ENCODE measurements at places on chromosomes 2 and 18. TPM values are rescaled to one million over a fixed set of nuclear protein-coding genes. Genes with fewer than 3 reads are reported as not detected.

Gene LYPD1
- total RNA-seq: not detected

DNA sequence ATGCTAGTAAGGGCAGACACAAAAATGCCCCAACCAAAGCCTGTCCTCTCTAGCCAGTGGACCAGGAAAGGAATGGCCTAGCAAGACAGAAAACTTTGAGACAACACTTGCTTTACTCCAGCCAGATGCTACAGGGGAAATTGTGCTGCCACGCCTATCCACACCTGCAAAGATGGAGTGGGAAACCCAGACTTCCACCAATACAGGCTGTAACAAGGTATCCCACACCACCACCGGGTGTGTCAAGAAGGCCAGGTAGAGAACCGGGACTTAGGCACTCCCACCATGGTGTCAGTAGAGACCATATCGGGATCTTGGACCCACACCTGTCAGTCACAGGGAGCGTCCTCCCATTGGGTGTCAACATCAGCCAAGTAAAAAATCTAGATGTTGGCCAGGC lies 16.2 kb upstream of the ESPNL start:
- no peak for DNase-seq

DNA sequence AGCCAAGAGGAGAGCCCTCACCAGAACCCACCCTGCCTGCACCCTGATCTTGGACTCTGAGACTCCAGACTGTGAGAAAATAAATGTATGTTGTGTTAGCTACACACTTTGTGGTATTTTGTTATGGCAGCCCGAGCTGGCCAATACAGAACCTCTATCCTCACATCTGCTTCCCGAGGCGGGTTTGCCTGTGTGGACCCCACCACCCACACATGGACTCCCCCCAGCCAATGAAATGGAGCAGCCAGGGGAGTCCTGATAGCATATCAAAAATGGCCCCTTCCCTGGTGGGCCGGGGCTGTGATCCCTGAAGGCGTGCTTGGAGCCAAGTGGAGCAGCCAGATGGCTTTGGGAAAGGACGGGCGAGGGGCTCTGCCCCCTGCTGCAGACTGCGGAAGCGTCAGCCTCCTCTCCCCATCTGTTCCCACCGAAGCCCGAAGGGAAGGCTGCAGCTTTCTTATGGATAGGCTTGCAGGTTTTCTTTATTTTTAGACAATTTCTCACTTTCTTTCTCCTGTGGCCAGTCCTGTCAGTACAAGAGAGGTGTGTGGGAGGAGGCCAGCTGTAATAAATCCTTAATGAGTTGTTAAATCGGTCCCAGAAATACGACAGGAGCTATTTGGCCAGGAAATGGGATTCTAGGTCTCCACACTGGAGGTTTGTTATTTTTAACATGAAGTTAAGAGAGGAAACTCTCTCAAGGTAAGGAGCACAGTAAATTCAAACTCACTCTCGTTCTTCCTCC lies 34.4 kb downstream of the TEX51 start:
- DNase-seq: no peak

Gene DSG1
- total RNA-seq: not detected

- DNase-seq: no peak
These were observed 59.3 kb upstream of the MAP4K4 start for GRCh38 chr2:101638181-101638711.

Gene PDIA6
- 109 TPM for total RNA-seq

Gene CTLA4
- total RNA-seq: 0.54 TPM

DNA sequence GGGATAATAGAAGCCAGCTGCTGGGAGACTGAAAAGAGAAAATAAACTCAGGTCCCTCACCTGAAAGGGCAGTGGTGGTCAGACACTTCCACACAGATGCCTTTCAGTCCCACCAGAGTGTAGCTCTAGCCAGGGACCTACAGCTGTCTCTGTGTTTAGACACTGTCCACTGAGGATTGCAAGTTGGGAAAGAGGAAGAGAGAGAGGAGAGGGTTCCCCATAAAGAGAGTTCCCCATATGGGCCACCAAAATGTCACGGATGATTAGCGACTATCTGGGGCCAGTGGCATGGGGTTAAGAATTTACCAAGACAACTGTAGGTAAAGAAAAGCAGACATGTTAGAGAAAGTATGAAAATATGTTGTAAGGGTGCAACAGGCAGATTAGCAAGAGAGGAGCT lies 36.7 kb upstream of the SKA1 start:
- DNase-seq: no peak

DNA sequence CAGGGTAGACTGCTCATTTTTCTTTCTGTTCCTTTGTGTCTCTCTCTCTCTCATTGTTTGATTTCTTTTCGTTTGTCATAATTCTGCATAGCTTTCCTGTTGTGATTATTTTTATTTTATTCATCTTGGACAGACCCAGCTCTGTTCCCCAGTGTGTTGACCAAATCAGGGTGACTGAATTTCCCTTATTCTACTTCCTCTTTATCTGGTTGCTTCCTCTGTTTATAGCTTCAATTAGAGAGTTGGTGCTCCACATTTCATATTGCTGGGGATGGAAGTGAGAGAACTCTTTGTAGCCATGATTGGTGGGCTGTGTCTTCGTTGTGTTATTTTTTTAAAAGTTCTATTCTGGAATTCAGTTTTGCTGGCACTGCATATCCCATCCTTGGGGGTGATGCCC lies 19.1 kb downstream of the PROKR1 start:
- no peak for DNase-seq

GRCh38 chr2:43313642-43314017 lies 87.2 kb upstream of the ZFP36L2 start:
- DNase-seq: no peak

Gene SERPINB4
- not detected for total RNA-seq

DNA sequence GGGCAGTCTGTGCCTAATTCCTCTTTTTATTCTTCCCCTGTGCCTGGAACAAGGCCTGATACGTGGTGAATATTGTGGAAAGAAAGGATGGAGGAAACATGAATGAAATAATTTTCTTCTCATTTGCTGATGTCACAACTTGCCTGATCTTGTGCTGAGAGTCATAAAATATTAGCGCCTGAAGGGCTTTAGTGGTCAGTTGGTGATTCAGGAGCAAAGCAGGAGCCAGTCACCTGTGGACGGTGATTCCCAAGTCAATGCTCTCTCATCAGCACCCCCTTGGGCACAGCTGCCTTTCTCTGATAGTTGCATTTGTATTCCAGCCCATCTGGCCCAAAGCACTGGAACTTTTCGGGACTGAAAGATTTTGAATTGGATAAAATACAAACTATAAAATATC lies 502.6 kb upstream of the RAB12 start:
- DNase-seq: no peak

Gene OSBPL1A
- 0.81 TPM for total RNA-seq

Gene NFATC1
- total RNA-seq: 52.6 TPM

- no peak for DNase-seq
These were observed 159.8 kb downstream of the ZNF385B start for GRCh38 chr2:179701524-179702110.

Gene COLEC11
- total RNA-seq: not detected

Gene DARS1
- 96.3 TPM for total RNA-seq

DNA sequence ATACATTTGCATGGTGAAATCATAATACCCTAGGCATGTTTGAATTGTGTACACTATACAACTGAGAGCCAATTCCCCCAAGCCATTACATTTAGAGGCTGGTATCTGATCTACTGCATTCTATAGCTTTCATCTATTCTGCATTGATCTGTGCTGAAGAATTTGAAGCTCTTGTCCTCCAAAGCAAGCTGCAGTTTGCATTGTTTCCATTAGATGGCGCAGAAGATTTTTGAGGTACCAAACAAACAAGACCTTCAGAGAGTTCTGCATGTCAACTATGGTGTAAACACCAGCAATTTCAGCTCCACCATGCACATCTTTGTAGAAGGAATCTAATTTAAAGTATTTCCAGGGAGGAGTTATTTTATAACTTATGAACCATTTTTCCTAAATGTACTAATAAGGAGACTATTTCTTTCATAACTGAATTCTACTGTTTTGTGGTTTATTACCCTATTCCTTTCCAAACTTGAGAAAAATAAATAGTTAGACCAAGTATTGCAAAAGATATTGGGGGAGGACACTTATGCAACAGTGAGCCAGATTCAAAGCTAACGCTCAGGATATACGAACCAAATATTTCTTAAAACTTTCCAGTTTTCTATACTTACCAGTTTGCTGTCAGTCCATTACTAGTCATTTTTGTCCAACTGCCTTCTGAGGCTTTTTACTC lies 761.8 kb upstream of the ACVR2A start:
- DNase-seq: no peak

Gene CDH2
- not detected for total RNA-seq

GRCh38 chr2:99504844-99505584 lies 15.2 kb upstream of the REV1 start:
- DNase-seq: no peak

DNA sequence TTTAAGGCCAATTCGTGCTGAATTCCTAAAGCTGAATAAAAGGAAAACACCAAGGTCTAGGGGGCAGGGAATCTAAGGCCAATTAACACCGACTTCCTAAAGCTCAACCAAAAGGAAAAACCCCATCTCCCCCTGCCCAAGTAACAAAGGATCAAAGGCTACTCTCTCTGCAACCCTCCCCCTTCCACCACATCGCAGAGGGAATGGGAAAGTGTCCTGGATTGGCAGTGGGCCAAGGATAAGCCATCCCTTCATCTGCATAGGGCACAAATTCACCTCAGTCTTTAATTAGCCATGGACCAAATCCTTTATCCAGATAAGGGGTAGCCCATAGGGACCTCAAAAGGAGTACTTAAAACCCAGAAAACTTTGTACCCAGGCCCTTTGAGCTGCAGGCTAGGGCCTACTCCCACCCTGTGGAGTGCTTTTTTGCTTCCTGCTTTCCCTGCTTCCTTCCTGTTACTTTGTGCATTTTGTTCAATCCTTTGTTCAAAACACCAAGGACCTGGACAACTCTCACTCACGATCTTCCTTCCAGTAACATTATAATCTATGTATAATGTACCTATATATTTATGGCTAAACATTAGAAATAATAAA lies 2119.8 kb upstream of the CELF4 start:
- DNase-seq: no peak

Gene MC2R
- total RNA-seq: not detected

DNA sequence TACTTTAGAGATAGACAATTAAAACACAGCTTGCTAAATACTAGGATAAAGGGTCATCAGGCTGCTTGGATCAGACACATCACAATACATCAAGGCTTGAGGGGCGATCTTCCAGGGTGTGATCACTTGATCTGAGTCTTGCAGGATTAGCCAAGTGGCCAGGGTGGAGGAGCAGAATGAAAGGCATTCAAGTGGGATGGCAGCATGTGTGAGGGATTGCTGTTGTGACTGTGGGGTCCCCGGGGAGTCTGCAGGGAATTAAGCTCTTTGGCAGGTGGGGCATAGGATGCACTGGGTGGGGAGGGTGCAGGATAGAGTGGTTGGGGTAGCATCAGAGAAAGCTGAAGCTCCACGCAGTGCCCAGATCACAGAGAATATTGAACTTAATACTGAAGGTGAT lies 58.0 kb upstream of the TMEM163 start:
- no peak for DNase-seq

- no peak for DNase-seq
These were observed 12.5 kb upstream of the ATIC start for GRCh38 chr2:215299337-215299859.

DNA sequence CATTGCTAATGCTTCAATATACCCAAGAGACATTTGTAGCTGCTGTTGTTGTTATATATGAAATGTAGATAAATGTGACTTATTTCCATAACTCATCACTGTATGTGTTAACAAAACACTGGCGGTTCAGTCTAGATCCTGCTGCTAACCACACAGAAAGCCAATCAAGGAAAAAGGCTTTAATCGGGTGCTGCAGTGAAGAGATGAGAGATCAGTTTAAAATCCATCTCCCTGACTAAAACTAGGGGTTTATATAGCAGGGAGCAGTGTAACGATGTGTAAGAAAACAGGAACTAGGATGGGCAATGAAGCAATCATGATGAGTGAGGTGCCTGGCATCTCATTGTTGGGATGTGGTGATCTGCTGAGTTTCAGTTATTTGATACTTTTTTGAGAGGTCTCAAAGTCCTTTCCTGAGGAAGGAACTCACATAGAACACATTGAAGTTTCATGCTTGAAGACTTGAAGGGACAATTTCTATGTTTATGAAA lies 677.7 kb upstream of the CDH7 start:
- no peak for DNase-seq

DNA sequence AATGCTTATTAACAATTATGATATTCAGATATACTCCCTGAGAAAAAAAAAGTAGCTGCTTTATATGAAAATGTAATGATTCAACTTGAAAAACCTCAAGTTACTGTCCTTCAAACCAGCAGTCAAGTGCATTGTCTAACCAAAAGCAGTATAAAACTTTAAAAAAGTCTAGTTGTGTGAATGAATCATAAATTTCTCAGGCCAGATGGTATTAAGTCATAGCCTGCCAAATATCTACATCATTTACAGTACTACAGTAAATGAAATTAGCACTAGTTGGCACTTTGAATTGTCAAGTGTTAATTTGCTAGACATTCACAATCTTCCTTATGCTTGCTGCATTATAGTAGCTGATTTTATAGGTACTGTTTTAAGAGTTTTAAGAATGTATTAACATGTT lies 85.9 kb downstream of the CBLN2 start:
- no peak for DNase-seq

Gene C2orf81
- total RNA-seq: 5.5 TPM

- no peak for DNase-seq
These were observed 54.5 kb downstream of the LONRF2 start for GRCh38 chr2:100267751-100268150.

Gene SCG2
- 0.35 TPM for total RNA-seq

Gene ARL5A
- total RNA-seq: 51.0 TPM

DNA sequence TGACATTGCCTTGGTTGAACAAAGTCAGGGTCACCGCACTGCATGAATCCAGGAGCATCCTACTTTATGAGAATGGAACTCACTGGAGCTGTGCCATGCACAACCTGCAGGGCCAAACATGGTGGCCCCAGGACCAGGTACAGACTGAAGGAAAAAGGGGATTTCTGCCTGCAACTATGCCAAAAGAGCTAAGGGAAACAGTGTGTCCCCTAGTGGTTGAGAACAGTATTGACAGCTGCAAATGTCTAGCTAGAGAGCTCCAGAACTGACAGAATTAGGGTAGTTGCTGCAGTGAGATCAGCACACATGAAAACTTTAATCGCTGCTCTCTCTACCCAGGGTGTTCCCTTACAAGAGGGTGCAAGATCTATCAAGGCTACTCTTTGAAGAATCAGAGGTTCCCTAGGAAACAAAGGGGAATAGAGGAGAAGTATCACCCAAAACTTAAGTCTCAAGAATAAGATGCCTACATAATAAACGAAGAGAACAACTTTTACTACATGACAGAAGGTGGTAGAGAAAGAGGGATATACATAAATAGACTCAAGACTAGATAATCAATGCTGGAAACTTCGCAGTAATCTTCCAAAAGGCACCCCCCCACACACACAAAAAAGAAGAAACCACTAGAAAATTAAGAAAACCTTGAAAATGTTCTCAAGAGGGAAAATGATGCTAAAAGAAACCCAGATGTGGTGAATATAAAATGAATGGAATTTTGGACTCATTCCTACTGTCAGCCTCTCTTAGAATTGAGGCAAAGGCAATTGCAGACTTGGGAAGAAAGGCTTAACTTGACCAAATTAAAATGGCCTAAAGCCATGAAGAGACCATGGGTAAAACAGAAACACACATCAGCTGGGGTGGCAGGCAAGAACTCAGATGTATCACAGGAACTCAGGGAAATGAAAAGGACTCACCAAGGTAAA lies 43.6 kb upstream of the IHH start:
- no peak for DNase-seq

Data from activated B cell treated with CpG ODN at 0.5 μM for 24 hours (primary cell).